ENCODE measurements at places on chromosomes 16 and 17.

DNA sequence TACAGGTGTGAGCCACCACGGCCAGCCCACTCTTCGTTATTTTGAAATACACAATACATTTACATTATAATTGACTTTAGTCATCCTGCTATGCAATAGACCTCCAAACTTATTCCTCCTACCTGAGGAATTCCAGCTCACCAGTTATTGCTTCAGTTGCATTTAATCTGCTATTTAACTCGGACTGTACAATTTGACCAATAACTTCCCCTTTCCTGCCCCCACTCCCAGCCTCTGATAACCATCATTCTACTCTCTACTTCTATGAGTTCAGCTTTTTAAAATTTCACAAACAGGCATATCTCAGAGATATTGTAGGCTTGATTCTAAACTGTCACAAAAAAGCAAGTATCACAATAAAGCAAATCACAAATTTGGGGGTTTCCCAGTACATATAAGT lies 157.0 kb downstream of the COPRS start:
- no peak for DNase-seq

- DNase-seq, result no peak
Observed at GRCh38 chr17:59712862-59713261, 5.4 kb downstream of the VMP1 start.

DNA sequence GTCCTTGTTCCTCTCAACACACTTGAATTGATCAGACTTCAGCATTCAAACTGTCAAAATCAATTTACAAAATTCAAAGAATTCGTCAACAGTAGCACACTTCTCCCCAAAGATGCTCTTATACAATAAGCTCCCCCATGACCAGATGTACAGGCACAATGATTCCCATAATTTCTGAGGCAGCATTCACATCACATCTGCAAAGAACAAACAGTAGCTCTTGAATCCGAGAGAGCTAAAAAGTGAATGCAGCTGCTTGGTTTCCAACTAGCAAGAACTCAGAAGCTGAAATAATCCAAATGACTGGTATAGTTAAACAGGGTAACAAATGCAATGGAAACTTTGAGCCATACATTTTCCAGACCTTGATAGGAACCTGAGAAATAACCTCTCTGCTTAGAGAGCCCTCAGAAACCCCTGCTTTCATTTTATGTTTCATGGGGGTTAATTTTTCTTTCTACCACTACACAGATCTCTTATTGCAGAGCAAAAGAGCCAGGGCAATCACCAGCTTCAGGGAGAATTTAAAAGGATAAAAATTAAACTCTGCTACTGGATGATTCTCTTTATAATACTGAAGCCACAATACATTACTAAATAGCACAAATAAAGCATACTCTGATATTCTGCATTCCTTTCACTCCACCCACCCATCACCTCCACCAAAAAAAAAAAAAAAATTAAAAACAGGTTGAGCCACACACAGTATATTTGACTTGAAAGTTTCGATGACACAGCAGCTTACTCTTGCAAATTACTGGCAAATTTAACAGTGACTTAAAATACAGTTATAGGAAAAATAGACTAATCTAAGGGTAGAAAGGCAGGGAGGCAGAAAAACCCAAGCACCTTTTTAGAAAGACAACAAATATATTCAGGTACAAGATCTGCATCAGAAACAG lies 23.1 kb upstream of the TMEM97 start:
- no peak for DNase-seq

- no peak for DNase-seq
Observed at GRCh38 chr17:60168654-60169053, 18.9 kb downstream of the CA4 start.

DNA sequence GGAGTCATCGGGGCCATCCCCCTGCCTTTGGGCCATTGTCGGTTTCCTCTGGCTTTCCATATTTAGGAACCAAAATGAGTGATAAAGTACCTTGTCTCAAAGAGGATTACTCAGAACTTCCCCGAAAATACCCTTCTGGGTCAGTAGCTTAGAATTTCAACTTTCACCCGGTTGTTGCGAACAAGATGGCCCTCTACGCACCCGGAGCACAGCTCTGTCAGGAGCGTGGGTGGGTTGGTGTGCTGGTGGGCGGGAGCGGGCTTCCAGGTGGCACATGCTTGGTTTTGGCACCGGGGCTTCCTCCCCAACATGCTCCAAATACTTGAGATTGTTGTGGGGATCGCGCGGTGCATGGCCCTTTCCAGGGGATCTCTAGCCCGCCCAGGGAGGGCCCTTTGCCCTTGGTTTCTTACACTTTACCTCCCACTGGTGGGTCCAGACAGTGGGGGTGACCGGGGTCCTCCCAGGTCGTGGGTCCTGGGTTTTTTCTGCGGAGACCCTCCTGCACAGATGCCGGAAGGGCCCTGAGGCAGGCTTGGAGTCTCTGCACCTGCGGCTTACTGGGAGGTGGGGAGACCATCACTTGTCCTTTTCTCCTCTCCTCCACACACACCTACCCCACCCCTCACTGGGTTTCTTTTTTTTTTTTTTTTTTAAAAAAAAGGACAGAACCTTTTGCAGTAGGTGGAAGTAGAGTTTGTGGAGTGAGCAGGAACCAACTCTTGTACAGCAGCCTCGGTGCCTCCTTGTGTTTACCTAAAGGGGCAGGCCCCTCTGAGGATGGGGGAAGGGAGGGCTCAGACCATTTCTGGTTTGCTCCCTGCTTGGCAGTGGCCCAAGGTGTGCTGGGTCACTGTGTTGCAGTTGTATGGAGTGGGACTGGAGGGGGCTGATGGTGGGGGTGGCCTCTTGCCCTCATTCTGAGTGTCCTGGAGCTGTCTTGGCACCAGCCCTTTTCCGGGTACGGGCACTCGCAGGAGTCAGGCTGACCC lies 142.1 kb downstream of the SEC14L1 start:
- no peak for DNase-seq

DNA sequence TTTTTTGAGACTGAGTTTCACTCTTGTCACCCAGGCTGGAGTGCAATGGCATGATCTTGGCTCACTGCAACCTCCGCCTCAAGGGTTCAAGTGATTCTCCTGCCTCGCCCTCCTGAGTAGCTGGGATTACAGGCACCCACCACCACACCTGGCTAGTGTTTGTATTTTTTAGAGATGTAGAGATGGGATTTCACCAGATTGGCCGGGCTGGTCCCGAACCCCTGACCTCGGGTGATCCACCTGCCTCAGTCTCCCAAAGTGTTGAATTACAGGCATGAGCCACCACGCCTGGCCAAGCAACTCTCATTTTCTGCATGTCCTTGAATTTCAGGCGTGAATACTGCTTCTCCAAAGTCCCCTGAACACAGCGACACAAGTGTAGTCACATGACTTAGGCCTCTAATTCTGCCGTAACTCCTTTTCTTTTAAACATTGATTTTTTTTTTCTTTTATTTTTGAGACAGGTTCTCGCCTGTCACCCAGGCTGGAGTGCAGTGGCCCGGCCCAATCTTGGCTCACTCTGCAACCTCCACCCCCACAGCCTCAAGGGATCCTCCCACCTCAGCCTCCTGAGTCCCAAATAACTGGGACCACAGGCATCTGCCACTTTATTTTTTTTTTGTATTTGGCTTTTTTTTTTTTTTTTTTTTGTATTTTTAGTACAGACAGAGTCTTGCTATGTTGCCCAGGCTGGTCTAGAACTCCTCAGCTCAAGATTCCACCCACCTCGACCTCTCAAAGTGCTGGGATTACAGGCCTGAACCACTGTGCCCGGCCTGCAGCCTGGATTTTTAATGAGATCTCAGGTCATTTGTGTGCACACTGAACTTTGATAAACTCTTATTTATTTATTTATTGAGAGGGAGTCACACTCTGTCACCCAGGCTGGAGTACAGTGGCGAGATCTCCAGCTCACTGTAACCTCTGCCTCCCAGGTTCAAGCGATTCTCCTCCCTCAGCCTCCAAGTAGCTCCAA lies 124.6 kb downstream of the KCNJ18 start:
- no peak for DNase-seq

GRCh38 chr16:80085606-80086005 lies 455.2 kb upstream of the DYNLRB2 start:
- DNase-seq, result no peak

GRCh38 chr16:10961231-10961630 lies 16.9 kb downstream of the CLEC16A start:
- no peak for DNase-seq

DNA sequence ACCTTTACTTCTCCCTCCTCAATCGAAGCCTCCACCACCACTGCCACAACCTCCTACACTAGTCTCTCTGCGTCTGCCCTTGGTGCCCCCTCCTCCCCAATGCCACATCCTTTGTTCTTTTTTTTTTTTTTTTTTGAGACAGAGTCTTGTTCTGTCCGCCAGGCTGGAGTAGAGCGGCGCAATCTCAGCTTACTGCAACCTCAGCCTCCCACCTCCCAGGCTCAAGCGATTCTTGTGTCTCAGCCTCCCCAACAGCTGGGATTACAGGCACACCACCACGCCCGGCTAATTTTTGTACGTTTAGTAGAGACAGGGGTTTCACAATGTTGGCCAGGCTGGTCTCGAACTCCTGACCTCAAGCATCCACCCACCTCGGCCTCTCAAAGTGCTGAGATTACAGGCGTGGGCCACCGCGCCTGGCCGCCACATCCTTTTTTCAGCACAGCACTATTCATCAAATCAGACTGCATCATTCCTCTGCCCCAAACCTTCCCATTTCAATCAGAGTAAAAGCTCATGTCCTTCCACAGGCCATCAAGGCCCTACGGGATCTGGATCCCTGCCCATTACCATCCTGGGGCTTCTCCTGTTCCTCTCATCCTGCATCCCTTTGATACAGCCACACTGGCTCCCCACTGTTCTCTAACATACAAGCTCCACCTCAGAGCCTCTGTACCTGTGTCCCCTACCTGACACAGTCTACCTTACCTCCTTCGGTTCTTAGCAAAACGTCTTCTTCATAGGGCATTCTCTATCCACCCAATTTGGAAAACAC lies 2.0 kb downstream of the KLHL11 start:
- peak; percentile 52 for DNase-seq

- no peak for DNase-seq
Observed at GRCh38 chr17:81129711-81130367, 35.5 kb upstream of the PVALEF start.

DNA sequence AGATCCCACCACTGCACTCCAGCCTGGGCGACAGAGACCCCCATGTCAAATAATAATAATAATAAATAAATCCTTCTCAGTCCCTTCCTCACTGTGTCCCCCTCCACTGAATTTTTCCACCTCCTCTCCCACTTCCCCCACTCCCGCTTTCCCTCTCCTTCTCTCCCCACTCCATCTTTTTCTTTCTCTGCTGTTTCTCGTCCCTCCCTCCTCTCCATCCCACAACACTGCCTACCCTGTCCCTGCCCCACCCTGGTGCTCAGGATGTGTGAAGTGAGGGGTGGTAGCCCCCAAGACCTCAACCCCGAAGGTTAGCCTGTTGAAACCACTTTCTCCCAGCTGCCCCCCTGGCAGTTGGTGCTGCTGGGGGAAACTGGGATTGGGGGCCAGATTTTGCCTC lies 34.4 kb upstream of the STH start:
- DNase-seq, result no peak

DNA sequence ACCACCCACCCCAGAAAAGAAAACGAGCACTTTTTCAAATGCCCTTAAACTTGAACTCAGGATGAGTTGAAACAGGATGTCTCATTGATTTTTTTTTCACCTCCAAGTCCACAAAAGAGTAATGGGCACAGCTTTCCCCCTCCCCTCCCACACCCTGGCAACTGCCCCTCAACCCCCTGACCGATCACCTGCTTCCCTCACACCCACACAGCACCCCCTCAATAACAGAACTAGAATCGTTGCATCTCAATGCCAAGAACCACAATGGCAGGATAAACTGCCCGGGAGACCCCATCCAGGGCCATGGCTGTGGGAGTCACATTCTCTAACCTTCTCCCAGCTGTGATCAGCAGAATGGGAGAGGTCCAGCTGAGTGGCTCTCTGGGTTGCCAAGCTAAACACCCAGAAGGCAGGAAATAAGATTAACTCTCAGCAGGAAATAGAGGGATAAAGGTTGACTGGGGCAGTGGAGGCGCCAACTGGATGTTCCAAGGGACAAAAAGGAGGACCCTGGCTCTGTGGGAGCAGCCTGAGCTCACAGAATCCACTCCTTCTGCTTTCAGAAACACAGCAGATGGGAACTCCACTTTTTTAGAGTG lies 128.0 kb upstream of the SDK2 start:
- no peak for DNase-seq

DNA sequence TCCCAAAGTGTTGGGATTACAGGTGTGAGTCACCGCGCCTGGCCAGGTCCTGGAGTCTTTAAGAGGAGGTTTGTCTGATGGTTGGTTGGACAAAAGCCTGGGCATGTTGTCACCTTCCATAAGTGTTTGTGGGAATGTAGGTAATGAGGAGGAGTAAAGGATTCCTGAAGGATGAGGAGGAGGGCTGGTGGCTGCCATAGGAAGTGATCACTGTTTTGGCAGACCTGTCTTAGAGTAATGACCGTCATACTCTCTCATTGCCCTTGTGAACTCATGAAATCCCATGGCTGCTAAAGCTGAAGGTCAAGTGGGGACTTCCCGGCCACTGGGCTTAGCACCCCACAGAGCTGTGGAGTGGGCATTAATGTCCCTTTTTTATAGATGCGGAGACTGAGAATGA lies 40.5 kb downstream of the TENT4B start:
- no peak for DNase-seq

DNA sequence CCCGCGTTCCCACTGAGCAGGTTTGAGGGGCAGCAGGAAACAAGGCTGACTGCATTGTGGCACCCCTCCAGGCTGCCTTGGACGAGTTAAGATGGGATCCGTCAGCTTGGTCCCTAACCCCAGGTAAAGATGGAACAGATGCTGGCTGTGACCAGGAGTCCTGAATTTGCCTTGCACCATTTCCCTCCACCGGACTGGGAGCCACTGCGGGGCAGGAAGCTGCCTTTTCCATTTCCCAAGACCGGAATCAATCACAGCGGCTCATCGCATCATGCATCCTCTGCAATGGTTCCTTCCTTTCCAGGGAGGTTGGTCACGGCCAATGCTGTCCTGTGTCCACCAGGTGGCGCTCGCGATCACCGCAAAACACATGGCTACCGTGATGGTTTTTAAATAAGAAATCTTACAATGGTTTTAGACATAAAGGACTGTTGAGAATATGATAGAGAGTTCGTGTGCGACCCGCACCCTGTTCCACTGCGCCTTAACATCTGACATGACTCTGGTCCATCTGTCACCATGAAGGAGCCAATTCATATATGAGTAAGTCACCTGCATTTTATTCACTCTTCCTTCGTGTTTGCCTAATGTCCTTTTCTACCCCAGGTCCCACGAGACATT lies 6.8 kb upstream of the MEAK7 start:
- DNase-seq, result peak; percentile 87

GRCh38 chr17:76781056-76781982 lies 43.4 kb downstream of the MFSD11 start:
- DNase-seq, result no peak

DNA sequence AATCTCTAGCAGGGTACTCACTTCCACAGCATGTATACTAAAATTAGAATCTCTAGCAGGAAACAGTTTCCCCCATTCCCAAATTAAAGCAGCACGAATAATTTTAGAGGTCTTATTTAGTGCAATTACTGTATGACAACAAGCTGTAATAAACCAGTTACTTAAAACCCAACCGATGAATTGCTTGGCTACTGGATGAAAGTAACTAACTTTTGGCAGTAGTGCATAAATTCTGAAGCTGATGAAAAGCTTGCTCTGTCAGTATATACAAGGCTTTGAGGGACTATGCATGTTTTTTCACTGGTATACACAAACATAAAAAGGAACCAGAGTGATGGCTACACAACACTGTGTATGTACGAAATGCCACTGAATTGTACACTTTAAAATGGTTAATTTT lies 89.4 kb downstream of the CFDP1 start:
- DNase-seq, result no peak

GRCh38 chr17:68440526-68440925 lies 16.8 kb downstream of the WIPI1 start:
- DNase-seq, result no peak

- no peak for DNase-seq
Observed at GRCh38 chr16:65274566-65274965, 152.7 kb upstream of the CDH11 start.
